ENCODE measurements at places on chromosomes 5 and 9.

DNA sequence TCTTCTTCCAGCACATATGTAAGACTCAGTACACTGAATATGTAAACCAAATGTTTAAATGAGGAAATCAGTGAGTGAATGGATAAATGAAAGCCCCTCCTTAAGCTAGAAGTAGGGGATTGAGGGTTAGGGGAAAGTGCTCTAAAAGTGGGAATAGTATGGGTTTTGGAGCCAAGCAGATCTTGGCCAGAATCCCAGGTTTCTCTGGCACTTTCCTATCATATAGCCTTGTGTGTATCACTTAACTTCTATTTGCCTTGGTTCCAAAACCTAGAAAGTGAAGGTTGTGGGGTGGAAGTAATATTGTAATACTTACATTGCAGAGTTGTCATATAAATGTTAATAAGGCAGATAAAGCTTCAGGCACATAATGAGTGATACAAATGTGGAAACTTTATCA lies 45.0 kb upstream of the SV2C start:
- no peak for DNase-seq

- DNase-seq: no peak
Observed at GRCh38 chr5:142074006-142074405, 34.6 kb upstream of the NDFIP1 start.

GRCh38 chr9:22088717-22089061 lies 79.6 kb upstream of the CDKN2B start:
- DNase-seq: no peak

DNA sequence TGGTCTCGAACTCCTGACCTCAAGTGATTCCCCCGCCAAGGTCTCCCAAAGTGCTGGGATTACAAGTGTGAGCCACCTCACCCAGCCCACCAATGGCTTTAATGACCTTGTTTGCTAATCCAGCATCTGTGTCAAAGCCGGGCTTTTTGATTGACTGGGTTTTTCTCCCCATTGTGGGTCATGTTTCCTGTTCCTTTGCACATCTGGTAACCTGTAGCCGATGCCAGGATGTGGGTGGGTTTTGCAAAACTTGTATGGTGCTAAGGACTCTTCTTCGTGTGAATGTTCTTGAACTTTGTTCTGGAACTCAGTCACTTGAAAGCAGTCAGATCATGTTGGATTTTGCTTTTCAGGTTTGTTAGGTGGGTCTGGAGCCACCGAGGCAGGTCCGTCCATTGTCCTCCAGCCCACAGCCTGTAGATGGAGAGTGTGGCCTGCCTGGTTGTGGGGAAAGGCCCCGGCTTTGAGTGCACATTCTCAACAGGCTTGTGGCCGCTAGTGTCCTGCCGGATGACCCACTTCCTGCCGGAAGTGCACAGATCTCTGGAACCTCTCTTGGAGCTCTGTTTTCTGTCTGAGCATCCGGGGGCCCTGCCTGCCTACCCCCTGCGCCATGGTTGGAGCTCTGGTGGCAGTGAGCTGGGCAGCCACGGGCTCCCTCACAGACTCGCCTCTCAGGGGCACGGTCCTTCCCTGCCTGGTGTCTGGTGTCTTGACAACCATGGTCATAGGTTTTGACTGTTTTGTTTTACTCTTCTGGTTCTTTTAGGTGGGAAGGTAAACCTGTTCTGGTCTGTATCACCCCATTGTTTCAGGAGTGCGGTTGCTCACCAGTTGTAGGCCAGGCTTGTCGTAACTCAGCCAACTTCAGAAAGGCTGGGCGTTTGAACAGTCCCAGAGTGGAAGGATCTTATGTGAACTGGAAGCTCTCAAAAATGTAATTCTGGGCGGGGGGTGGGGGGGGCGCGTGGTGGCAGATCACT lies 69.6 kb upstream of the CACNA1B start:
- DNase-seq: no peak

DNA sequence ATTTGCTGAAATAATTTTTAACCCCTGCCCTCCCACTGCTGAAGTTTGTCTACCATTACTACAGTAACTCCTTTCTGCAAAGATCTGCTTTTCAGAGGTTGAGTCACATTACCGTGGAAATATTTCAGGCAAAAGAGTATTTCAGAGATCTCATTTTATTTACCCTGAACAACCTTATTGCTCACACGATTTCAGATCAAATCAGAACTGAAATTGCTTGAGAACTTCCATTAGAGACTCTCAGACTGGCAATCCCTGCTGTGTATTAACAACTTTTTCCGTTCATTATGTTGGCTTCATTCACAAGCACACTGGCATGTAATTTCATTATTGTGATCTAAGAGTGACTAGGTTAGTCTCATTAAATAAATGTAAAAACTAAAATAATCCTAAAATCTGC lies 16.1 kb downstream of the NR6A1 start:
- DNase-seq: no peak

DNA sequence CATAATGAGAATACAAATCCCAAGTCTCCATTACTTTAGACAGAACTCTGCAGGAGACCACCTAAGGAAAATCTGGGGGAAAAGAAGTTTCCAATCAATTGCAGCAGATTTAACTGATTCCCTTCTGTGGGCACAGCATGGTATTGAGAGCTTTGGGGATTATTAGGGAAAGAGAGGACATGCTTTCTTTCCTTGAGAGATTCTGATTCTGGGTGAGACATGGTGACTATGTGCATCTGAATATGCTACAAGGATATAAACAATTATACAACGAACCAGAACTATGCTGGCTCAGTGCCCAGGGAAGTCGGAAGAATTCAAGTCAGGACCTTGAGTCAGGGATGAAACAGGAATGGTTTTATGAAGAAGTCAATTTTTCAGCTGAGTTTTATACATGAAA lies 183.7 kb downstream of the PDE4D start:
- DNase-seq: peak; percentile 71

DNA sequence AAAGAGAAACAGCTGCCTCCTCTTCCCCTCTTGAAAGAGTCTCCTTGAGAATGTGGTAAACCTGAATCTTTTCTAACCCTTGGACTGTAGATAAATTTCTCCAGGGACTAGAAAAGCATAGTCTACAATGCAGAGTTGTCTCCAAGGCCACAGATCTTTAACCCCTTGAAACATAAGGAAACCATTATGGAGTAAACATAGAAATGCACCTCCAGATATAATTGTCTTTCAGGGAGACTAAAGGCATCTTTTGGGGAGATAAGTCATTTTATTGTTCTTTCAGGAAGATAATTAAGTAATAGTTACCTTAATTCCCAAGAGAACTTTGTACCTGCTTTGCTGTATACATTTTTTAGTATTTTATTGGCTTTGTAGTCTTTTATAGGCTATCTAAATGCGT lies 373.6 kb upstream of the GRIA1 start:
- no peak for DNase-seq

DNA sequence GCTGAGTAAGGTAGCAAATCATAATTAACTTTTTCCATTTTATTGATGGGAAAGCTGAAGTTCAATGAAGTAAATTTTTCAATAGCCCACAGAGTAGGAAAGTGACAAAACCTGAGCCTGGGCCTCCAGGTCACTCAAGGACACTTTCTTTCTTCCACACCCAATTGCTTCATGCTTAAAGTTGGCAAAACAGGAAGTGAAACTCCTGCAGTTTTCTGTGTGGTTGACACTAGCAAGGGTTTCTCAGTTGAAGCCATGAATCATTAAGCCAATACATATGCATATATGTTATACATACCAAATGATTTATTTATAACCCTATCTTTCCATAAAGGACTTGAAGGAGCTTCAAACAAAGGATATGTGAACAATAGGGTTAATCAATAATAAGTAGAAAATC lies 13.9 kb downstream of the TLR4 start:
- peak; percentile 34 for DNase-seq

DNA sequence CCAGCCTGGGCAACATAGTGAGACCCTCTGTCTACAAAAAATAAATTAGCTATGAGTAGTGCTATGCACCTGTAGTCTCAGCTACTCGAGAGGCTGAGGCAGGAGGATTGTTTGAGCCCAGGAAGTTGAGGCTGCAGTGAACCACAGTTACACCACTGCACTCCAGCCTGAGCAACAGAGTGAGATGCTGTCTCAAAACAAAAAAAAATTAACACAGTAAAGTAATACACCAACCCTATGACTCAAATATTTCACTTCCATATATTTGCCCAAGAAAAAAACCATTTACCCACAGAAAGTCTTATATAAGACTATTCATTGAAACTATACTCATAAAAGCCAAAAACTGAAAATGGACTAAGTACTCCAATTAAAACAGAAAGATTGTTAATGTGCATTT lies 16.2 kb downstream of the SMIM23 start:
- no peak for DNase-seq

DNA sequence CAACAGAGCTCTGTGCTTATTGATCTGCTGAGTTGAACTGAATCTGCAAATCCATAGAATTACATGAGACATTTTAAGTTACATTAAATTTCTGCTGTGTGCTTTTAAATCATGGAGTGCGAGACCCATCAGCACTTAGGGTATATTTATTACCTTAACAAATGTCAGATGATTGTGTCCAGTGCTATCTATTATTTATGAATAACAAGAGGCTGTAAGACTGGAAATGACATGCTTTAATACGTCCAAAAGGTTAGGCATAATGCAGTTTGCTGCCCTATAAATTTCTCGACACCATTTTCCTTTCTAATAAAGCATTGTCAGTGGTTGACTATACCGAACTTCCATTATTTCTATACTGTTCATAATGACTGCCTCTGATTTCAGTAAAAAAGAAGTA lies 117.6 kb downstream of the SEMA6A start:
- no peak for DNase-seq

GRCh38 chr5:168890816-168891812 lies 311.9 kb upstream of the PANK3 start:
- DNase-seq: no peak

GRCh38 chr9:133825555-133826218 lies 87.5 kb upstream of the SARDH start:
- DNase-seq: peak; percentile 65

- no peak for DNase-seq
Observed at GRCh38 chr5:60346393-60346792, 353.6 kb downstream of the DEPDC1B start.

DNA sequence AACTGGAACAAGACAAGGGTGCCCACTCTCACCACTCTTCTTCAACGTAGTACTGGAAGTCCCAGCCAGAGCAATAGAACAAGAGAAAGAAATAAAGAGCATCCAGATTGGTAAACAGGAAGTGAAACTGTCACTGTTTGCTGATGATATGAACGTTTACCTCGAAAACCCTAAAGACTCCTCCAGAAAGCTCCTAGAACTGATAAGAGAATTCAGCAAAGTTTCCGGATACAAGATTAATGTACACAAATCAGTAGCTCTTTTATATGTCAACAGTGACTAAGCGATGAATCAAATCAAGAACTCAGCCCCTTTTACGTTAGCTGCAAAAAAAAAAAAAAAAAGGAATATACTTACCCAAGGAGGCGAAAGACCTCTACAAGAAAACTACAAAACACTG lies 306.6 kb downstream of the PLK2 start:
- DNase-seq: no peak

- no peak for DNase-seq
Observed at GRCh38 chr9:133930682-133931485, 61.2 kb downstream of the VAV2 start.

DNA sequence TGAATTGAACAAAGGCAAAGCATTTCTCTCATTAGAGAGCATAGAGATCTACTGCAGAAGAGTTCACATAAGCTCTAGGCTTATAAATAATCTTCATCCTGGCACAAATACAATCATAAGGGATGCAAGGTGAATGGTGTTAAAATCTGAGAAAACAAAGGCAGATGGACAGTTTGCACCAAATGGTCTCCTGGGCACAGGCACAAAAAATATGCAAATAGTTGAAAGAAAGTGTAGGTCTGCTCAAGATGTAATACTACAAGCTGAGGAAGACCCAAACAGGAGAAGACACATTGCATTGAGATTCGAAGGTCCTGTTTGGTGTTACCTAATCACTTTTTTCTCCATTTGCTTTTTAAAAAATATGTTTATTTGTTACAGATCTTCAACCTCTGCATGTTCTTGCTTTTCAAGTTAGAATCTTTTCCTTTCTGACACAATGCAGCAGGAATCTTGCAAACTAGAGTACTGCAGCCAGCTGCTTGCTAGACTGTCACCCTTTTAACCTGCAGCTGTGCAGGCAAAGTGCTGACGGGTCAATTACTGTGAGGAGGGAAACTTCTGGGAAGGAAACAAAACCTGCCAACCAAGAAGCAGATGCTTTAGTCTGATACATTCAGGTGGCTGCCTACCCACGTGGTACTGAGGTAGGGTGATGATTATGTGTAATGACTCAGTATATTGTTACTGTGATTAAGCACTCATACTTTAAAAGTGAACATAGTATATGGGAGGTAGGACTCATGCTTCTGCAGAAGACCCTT lies 1048.6 kb upstream of the SEMA6A start:
- peak; percentile 47 for DNase-seq

GRCh38 chr9:739362-739761 lies 102.1 kb upstream of the DMRT1 start:
- DNase-seq: no peak

GRCh38 chr9:82797534-82797933 lies 265.4 kb downstream of the RASEF start:
- no peak for DNase-seq

DNA sequence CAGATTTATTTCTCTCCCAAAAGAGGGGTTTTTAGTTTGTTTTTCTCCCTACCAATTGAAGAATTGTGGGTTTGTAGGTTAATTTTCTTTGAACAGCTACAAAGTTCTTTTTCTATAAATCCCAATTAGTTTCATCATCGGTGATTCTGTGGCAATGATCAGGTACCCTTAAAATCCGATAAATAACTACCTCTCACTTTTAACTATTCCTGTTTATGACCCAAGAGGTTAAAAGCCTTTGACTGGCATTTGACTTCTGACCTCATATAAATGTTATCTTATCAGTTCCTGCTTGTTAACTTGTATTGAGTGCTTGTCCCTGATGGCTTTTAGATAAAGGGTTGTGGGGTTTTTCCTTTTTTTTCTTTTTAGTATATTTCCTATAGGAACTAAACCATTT lies 124.4 kb upstream of the TMEM161B start:
- DNase-seq: no peak

DNA sequence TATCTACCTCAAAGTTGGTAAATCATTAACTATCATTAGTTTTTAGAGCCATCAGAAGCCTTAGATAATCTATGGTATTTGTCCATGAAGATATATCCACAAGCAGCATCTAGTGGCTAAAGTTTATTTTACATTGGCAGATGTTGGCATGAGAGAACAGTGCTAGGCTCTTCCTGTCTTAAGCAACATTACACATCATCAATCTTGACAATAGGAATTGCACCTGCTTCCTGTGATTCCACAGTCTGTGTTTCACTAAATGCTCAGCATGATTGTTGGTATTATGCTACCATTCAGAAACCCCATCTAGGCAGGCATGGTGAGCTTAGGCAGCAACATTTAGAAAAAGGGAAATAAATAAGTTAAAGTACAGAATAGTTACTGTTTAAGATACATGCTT lies 246.6 kb downstream of the SLCO4C1 start:
- DNase-seq: no peak

DNA sequence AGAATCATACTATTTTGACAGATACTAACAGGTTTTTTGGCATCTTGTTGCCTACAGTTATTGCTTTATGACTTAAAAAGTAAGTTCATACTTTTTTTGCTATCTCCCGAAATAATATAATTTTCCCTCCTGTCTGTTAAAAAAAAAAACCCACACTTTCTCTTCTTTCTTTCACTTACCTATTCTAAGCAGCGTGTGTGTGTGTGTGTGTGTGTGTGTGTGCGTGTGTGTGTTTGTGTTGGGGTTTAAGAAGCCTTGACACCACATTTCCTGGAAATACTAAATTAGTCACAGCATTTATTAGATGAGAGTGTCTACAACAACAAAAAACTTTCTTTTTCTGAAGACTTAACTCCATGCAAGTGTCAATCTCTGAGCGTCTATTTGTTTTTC lies 12.4 kb downstream of the TNFAIP8 start:
- DNase-seq: no peak

- DNase-seq: no peak
Observed at GRCh38 chr5:74938250-74938933, 72.2 kb upstream of the FAM169A start.

- DNase-seq: no peak
Observed at GRCh38 chr9:75184471-75184870, 96.2 kb downstream of the OSTF1 start.

Data from skeletal muscle cell (primary cell).